ENCODE measurements at places on chromosomes 11 and 22. TPM values are rescaled to one million over a fixed set of nuclear protein-coding genes. Genes with fewer than 3 reads are reported as not detected.

Gene CDK2AP2
- 67.8 TPM for polyA plus RNA-seq

- H3K27ac ChIP-seq: no peak overlapping the region
- DNase-seq: no peak
- no peak overlapping the region for H3K4me3 ChIP-seq
- H3K4me1 ChIP-seq: no peaks in the 10 kb centered on the region
Measured at GRCh38 chr22:27028093-27028492, 370.7 kb downstream of the MIAT start.

DNA sequence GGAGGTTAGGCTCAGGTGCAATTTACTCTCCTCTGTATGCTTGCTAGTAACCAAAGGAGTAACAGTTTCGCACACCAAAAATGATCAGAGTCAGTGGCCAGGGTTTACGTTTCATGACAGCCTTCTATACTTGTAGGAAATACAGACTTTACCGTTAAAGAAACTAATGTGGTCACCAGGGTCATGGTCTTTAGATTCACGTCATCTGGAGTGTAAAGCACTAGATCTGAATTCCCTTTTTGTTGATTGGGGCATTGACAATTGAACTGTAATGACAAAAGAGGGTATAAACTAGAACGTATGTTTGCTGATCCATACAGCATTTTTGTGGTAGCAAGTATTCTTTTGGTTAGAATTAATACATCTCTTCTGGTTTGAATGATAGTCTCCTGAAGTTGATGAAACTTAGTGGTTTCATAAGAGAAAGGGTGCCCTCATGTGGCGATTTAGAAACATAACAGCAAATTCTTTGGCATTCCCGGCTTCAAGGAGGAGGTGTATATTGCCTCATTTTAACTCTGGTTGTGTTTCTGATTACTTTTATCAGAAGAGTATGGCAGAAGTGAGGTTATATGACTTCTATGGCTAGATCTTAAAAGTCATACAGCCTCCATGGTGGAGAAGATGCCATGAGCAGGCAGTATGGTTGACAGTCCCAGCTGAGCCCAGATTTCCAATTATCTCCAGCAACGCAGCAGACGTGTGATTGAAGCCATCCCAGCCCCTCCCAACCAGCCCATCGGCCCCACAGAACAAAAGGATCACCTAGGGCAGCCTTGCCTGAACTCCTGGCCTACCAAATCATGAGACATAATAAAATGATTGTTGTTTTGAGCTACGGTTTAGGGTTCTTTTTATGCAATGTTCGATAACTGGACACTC lies 35.1 kb downstream of the MMP7 start:
- no peaks in the 10 kb centered on the region for H3K27me3 ChIP-seq
- H3K27ac ChIP-seq: no peak overlapping the region
- H3K36me3 ChIP-seq: no peaks in the 10 kb centered on the region
- H3K4me1 ChIP-seq: no peaks in the 10 kb centered on the region
- DNase-seq: peak; percentile 78

GRCh38 chr11:78991681-78992080 lies 417.0 kb upstream of the NARS2 start:
- H3K27me3 ChIP-seq: peaks cover 19% of the 10 kb centered on the region
- no peak overlapping the region for H3K4me3 ChIP-seq
- DNase-seq: no peak
- no peaks in the 10 kb centered on the region for H3K4me1 ChIP-seq
- no peaks in the 10 kb centered on the region for H3K36me3 ChIP-seq

DNA sequence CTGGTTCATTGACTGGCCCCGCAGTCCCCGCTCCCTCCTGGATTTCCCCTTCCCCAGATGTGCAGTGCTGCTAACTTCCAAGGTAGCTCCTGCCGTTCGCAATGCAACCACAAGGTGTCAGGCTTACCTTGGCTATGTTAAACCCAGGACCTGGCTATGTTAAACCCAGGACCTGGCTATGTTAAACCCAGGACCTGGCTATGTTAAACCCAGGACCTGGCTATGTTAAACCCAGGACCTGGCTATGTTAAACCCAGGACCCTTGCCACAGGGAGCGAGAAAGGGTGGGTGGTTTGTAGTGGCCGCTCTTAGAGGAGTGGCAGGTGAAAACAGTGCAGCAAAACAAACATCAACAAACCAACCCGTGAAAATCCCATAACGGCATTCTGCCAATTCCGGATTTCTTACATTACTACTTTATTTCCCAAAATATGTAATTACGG lies 2.9 kb upstream of the ADAMTS8 start:
- no peak overlapping the region for H3K4me3 ChIP-seq
- DNase-seq: peak; percentile 67
- peaks cover 43% of the 10 kb centered on the region for H3K27me3 ChIP-seq
- no peak overlapping the region for H3K27ac ChIP-seq

DNA sequence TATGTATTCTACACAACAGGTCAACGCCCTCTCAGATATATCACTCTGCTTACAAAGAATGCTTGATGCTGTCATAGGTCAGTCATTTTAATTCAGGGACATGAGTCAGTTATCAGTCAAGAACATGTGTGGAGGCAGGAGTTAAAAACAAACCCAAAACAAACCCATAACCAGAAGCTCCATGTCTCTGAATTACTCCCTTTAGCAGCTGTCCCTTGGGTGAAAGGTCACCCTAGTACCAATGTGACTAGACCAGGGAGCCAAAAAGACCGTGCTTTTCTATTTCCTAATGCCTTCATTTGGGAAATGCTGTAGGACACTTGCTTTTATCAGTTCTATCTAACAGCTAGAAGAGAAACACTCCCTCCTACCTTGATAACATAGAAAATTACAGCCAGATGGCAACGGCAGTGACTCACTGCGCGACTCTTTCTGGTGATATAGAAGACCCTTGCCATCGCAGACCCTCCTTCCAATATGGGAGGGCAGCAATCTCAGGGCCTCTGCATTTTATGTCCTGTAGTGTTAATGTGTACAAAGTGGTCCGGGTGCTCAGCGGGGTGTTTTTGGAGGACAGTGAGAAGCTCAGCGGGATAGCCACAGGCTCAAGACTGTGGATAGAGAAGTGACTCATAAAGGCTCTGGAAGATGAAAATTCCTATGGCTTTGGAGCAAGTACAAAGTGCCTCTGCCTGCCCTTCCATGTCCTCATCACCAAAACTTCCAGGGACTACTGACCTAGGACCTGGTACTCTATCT lies 24.8 kb downstream of the APOL5 start:
- H3K27ac ChIP-seq: no peak overlapping the region
- no peaks in the 10 kb centered on the region for H3K27me3 ChIP-seq
- no peaks in the 10 kb centered on the region for H3K4me1 ChIP-seq
- H3K4me3 ChIP-seq: no peak overlapping the region
- no peaks in the 10 kb centered on the region for H3K36me3 ChIP-seq

Gene SYCE3
- 1.9 TPM for polyA plus RNA-seq

- H3K36me3 ChIP-seq: peaks cover 15% of the 10 kb centered on the region
- no peaks in the 10 kb centered on the region for H3K27me3 ChIP-seq
- no peak for DNase-seq
- no peak overlapping the region for H3K27ac ChIP-seq
Measured at GRCh38 chr22:35379146-35379993, 1.5 kb upstream of the HMOX1 start.

Gene BCO2
- polyA plus RNA-seq: 0.56 TPM

Gene TAF10
- 232 TPM for polyA plus RNA-seq

DNA sequence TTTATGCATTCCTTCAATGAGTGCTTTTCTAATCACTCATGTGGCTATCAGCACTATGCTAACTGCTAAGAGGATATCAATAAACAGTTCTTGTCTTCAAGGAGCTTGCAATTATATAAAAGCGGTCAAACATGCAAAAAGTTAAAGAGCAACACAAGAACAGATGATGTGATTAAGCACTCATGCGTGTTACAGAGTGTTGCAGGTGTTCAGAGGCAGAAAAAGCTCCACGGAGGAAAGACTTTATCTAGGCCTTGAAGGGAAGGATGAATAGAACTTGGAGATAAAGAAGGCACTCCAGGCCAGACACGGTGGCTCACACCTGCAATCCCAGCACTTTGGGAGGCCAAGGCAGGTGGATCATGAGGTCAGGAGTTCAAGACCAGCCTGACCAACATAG lies 13.6 kb downstream of the CD3E start:
- H3K36me3 ChIP-seq: no peaks in the 10 kb centered on the region
- H3K27me3 ChIP-seq: no peaks in the 10 kb centered on the region
- no peak for DNase-seq
- H3K4me3 ChIP-seq: no peak overlapping the region

Gene DGCR2
- 36.2 TPM for polyA plus RNA-seq

Gene PTH
- not detected for polyA plus RNA-seq

Gene GRM5
- polyA plus RNA-seq: not detected

DNA sequence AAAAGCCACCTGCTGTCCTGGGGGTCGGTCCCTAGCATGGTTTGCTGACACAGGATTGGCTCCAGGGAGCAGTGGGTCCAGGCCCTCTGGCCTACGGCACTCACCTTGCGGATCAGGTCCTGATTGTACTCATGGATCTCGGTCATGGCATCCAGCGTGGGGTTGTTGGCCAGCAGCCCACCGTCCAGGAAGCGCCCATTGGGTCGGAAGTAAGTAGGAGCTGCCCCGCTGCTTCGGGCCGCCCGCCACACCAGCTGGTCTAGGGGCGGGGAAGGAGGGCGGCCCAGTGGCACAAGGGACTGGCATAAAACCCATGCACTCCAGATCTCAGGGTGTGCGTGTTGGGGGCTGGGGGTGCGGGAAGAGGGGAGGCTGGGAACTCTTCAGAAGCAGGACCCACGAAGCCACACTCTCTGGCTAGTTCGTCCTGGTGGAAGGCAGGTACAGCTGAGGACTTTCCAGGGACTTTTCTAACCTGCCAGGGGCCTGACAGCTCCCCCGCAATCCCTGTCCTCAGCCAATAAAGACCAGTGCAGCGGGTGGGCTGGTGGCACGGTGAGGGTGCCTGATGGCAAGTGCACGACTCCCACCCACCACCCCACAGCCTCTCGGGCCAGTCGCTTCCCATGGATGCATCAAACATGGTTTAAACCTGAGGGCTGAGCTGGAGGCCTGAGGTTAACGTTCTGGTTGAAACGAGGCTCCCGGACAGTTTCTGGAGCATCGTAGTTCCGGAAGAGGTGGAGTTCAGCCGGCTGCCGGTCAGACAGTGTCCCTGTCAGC lies 5.1 kb upstream of the BAIAP2L2 start:
- H3K4me1 ChIP-seq: no peaks in the 10 kb centered on the region
- no peak overlapping the region for H3K27ac ChIP-seq
- DNase-seq: no peak
- no peak overlapping the region for H3K4me3 ChIP-seq
- no peaks in the 10 kb centered on the region for H3K36me3 ChIP-seq

GRCh38 chr22:19667872-19668740 lies 46.2 kb upstream of the SEPTIN5 start:
- no peaks in the 10 kb centered on the region for H3K36me3 ChIP-seq
- H3K4me1 ChIP-seq: peaks cover 4% of the 10 kb centered on the region
- no peak overlapping the region for H3K4me3 ChIP-seq
- no peak overlapping the region for H3K27ac ChIP-seq
- DNase-seq: no peak

- H3K27ac ChIP-seq: peak within 1 kb of the TSS; percentile 36
- peak; percentile 93 for DNase-seq
- H3K27me3 ChIP-seq: peaks cover under 1% of the 10 kb centered on the region
- H3K36me3 ChIP-seq: no peaks in the 10 kb centered on the region
- peak within 1 kb of the TSS; percentile 21 for H3K4me3 ChIP-seq
Measured at GRCh38 chr11:73271936-73272679, at the start of gene P2RY6. Gene P2RY6, plus strand, starts transcription at chr11:73272338. Its CDS starts 24,181 bp downstream, at chr11:73296519.

Data from CD14-positive monocyte (primary cell).